Stimulated activated CD4-positive, alpha-beta T cell treated with anti-CD3 and anti-CD28 coated beads, Interleukin-1b, Interleukin-23, amount 100 ng/mL, for 24 hours (primary cell): ENCODE measurements at places on chromosomes 11 and 22.

GRCh38 chr11:124233376-124233775 lies 7.5 kb upstream of the OR8G1 start:
- DNase-seq, result no peak

- no peak for DNase-seq
Measured at GRCh38 chr11:96309016-96309642, 33.9 kb downstream of the MAML2 start.

GRCh38 chr22:17213976-17214375 lies 5.3 kb downstream of the ADA2 start:
- DNase-seq, result peak; percentile 25

GRCh38 chr11:11409901-11410300 lies 56.9 kb upstream of the CSNK2A3 start:
- DNase-seq, result no peak

DNA sequence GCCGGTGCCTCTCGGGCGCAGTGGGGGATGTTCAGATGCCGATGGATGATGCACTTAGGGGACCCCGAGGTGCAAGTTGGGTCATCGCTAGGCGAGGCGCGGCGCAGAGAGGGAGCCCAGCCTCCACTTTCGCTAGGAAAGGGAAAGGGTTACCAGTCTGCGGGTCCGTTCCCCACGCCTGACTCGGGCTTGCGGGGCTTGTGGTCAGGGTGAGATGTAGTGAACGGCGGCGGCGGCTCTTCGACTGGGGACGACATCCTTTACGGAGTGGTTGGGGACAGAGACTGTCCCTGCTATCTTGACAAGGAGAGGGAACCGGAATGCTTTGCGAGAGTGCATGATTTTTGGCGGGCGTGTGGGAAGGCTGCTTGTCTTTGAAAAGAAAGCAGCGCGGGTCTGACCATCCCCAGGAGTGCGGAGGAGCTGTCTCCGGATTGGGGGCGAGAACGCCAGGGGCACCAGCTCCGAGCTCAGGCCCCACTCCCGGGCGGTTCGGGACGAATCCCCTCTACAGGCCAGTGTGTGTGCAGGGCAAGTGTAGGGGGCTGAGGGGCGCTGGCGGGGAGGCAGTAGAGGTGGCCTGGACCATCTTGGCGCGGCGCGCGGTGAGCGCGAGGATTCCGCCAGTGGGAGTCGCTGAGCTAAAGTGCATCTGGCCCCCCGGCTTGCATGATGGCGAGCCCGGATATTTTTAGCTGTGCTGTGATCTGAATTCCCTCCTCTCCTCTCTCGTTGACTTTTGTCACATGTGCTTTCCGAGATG lies 1.1 kb downstream of the FAT3 start:
- no peak for DNase-seq

DNA sequence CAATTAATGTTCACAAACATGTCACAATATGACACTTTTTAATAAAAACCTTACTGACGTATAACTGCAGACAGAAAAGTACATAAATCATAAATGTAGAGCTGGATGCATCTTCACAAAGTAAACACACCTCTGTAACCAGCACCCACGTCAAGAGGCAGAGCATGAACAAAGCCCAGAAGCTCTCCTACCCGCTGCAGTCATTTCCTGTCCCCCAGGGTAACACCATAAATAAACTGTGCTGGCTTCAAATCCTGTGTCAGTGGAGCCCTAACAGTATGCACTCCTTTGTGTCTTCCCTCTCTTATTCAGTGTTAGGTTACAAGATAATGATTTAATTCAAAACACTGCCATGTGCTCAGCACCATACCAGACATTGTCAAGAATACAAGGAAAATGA lies 5.7 kb downstream of the SYT13 start:
- DNase-seq, result no peak

DNA sequence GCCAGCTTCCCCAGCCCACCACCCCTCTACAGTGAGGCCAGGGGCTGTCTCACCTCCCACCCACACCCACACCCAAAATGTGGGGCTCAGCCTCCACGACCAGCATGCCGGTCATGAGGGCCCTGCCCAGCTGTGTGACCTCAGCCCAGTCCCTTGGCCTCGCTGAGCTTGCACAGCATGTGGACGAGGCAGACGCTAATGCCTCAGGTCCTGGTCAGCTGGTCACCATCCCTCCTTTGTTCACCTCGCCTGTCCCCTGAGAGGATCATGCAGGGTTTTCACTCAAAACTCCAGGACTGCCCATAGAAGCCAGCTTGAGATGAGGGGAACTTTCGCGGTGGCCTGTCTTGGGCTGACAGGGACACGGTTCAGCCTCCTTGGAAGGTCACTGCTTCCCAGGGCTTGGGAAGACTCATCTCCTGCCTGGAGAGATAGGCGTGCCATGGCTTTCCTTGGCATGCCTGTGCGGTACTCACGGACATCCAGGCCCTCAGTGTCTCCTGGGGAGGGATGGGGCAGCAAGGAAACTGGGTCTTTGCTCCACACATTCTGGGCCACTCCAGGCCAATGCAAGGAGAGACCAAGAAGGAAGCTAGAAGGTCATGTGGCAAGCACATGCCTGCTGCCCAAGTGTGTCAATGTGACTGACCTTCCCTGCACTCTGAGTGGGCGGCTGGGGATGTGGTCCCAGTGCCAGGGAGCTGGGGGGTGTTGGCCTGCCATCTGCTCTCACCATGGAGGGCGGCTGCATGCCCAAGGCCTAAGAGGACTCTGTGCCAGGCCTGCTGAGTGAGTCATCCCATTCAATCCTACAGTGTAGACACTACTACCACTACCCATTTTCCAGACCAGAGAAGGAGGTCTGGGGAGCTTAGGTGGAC lies 3.2 kb upstream of the RTN4R start:
- no peak for DNase-seq

- no peak for DNase-seq
Measured at GRCh38 chr11:15883455-15883920, 472.9 kb downstream of the SOX6 start.

DNA sequence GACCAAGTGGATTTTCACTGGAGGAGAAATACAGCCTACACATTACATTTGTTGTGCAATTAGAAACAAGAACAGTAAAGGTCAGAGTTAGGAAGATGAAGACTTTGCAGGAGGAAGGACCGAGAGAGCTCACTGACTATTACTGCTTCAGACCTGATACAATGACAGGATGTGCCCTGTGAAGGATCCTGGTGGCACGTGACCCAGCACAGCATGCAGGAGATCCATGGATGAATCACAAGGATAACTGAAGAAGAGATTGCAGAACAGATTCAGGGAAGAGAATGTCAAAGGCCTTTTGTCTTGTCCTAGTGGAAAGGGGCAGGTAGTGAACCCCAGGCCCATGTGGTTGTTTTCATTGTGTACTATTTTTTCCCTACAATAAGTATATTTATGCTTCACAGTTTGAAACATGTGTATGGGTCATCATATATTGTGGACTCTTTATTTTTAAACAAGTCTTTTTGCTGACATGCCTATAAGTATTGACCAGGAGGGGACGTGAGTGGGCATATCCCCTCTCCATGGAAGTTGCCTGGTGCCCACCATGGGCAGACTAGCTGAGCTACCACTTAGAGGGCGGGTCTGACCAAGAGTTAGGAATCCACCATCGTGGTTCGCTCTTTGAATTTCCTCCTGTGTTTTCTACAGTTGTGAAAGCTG lies 44.3 kb downstream of the RASSF10 start:
- DNase-seq, result no peak
